ENCODE measurements at places on chromosomes 3 and 15. TPM values are rescaled to one million over a fixed set of nuclear protein-coding genes. Genes with fewer than 3 reads are reported as not detected.
A peak's percentile ranks its signal among the peaks of the same experiment; 100 is the strongest.

The OR5K2 gene
- total RNA-seq: not detected

The LYZL4 gene
- total RNA-seq: not detected

The ARL6 gene
- 4.5 TPM for total RNA-seq

The MRPS11 gene
- 42.0 TPM for total RNA-seq

The CPNE9 gene
- not detected for total RNA-seq

The CHDH gene
- total RNA-seq: 0.46 TPM

GRCh38 chr15:91926908-91927270 is 73.4 kb downstream of the SLCO3A1 start:
- H3K4me3 ChIP-seq: no peak overlapping the region
- H3K27me3 ChIP-seq: peaks cover 2% of the 10 kb centered on the region
- no peaks in the 10 kb centered on the region for H3K36me3 ChIP-seq
- peak overlapping the region; percentile 37 for H3K27ac ChIP-seq
- no peak for DNase-seq
- H3K4me1 ChIP-seq: peaks cover 9% of the 10 kb centered on the region

GRCh38 chr3:8500319-8500988 is 1.2 kb upstream of the LMCD1 start:
- peak overlapping the region; percentile 88 for H3K4me3 ChIP-seq
- H3K27me3 ChIP-seq: no peaks in the 10 kb centered on the region
- DNase-seq: no peak
- peaks cover 3% of the 10 kb centered on the region for H3K36me3 ChIP-seq
- H3K27ac ChIP-seq: peak overlapping the region; percentile 98

DNA sequence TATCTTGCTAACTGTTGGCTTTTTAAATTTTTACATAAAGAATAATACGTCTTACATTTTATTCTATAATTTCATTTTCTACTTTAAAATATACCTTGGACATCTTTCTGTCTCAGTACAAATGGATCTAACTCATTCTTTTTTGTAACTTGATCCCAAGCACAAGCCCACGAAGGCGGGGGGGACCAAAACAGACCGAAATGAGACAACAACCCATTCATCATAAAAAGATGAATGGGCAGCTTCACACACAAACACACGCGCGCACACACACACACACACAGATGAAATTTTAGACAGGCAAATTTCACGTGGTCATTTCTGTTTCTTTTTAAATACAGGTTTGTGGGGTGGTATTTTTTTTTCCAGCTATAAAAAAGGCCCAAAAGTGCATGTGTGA is 271.3 kb upstream of the TOPAZ1 start:
- H3K4me1 ChIP-seq: no peaks in the 10 kb centered on the region
- H3K27me3 ChIP-seq: peaks cover 22% of the 10 kb centered on the region
- no peak overlapping the region for H3K27ac ChIP-seq
- DNase-seq: no peak
- no peaks in the 10 kb centered on the region for H3K36me3 ChIP-seq

DNA sequence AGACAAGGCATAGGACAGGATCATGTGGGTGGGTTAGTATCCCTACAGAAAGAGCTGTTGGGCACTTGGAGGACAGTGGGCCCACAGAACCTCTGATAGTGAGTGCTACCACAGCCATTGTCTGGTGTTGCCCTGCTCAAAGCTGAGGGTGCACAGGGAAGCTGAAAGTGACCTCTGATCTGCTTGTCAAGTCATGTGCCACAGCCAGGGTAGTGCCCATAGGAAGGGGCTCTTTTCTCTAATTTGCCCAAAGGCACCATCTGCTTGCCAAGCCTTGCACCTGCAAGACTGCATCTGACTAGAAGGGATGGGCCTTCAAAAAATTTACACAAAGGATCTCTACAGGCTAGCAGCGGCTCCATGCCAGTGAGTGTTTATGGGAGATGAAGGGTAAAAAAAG is 87.4 kb upstream of the GSK3B start:
- DNase-seq: no peak
- no peak overlapping the region for H3K27ac ChIP-seq
- peaks cover 30% of the 10 kb centered on the region for H3K4me1 ChIP-seq

GRCh38 chr3:14290631-14291385 is 111.6 kb upstream of the SLC6A6 start:
- no peaks in the 10 kb centered on the region for H3K36me3 ChIP-seq
- H3K27ac ChIP-seq: peak overlapping the region; percentile 91
- no peaks in the 10 kb centered on the region for H3K27me3 ChIP-seq
- H3K4me3 ChIP-seq: no peak overlapping the region

DNA sequence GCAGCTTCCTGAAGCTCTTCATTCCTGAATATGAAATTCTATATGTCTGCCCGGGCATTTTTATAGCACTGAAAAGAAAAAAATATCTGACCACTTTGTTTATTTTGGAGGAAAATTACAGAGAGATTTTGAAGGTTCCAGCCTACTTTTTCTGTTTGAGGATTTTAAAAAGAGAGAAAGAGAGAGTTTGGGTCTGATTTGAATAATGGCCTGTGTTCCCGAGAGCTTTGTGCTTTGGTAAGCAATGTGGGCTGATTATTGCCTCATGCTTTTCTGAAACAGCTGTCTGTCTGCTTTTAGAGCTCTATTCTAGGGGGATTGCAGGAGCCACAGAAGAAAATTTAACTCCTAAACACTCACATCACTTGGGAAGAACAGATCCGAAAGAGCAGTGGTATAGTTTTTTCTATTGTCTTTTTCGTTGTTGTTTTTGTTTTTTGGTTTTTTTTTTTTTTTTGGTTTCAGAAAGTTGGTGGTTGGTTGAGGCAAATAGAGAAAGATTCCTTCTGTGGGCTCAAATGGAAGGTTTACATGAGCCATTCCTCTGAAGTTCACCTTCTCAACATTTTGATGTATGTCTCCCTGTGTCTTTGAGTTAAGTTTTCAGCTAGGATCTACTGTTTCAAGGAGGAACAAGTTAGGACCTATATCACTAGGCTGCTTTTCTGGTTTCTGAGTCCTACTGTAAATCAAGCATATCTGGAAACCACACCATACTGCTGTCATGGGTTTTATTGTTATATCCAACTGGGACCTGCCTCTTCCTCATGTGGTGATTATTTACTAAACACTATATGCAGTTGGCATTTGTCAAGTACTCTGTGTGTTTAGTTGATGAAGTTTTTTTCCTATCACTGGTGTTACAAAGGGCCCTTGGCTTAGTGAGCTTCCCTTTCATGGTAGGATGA is 178.9 kb downstream of the KCNMB2 start:
- no peak for DNase-seq
- H3K4me3 ChIP-seq: peak overlapping the region; percentile 43
- H3K27me3 ChIP-seq: no peaks in the 10 kb centered on the region
- H3K4me1 ChIP-seq: peaks cover 58% of the 10 kb centered on the region

GRCh38 chr3:157948605-157949383 is 157.4 kb downstream of the SHOX2 start:
- peaks cover 22% of the 10 kb centered on the region for H3K27me3 ChIP-seq
- no peak for DNase-seq
- H3K4me3 ChIP-seq: no peak overlapping the region
- no peak overlapping the region for H3K27ac ChIP-seq

DNA sequence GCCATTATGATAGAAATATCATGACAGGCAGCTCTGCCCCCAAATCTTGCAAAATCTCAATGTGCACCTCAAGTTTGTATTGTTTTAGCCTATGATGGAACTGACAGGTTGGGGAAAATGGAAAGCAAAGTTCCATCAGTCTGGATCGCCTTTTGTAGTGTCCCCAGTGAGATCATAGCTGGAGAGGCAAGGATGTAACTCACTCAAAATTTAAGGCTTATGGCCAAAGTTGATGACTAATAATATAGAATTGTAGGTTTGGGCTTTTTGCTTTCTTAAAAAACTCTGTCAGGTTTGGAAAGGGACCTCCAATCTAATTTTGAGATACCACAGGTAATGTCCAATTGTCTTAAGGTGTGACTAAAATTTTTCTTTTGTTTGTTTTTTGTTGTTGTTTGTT is 1.4 kb upstream of the ACP3 start:
- DNase-seq: no peak
- H3K4me1 ChIP-seq: peaks cover 7% of the 10 kb centered on the region
- H3K4me3 ChIP-seq: no peak overlapping the region
- H3K27me3 ChIP-seq: peaks cover 10% of the 10 kb centered on the region
- H3K36me3 ChIP-seq: no peaks in the 10 kb centered on the region
- H3K27ac ChIP-seq: no peak overlapping the region

Measured in chondrocyte (in vitro differentiated cells).